ENCODE measurements at places on chromosomes 6 and 20.

DNA sequence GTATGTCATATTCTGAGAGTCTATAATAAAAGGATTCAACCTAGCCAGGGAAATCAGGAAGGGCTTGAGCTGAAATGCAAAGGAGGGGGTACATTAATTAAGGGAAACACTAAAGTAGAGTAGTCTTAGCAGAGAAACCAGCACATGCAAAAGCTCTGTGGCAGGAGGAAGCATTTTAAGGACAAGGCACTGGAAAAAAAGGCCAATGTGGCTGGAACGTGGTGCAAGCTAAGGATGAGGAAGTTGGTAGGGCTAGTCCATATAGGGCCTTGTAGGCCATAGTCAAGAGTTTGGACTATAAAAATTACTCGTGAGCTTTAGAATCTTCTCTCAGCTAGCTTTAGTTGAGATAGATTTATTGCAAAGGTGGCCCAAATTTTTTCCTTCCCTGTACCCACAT, 75.2 kb upstream of the TOP1 start:
- DNase-seq = no peak

GRCh38 chr6:135008072-135008940, 46.3 kb downstream of the HBS1L start:
- DNase-seq = no peak

DNA sequence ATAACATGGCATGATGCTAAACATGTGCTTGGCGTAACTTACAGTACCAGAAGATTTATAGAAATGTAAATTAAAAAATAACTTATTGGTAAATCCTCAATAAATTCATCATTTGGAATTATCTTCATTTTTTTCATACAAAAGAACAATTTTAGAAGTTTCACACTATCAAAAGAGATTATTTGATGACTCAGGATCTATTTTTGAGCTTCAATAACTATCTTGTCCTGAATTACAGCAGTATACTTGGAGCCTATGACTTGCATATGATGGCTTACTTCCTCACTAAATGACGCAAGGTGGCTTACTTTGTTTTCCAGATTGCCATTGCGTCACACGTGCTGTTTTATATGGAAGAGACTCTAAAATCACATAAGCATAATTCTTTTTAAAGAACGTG, 49.2 kb downstream of the KHDRBS2 start:
- no peak for DNase-seq

GRCh38 chr6:44481056-44481455, 93.5 kb downstream of the CDC5L start:
- DNase-seq = no peak

DNA sequence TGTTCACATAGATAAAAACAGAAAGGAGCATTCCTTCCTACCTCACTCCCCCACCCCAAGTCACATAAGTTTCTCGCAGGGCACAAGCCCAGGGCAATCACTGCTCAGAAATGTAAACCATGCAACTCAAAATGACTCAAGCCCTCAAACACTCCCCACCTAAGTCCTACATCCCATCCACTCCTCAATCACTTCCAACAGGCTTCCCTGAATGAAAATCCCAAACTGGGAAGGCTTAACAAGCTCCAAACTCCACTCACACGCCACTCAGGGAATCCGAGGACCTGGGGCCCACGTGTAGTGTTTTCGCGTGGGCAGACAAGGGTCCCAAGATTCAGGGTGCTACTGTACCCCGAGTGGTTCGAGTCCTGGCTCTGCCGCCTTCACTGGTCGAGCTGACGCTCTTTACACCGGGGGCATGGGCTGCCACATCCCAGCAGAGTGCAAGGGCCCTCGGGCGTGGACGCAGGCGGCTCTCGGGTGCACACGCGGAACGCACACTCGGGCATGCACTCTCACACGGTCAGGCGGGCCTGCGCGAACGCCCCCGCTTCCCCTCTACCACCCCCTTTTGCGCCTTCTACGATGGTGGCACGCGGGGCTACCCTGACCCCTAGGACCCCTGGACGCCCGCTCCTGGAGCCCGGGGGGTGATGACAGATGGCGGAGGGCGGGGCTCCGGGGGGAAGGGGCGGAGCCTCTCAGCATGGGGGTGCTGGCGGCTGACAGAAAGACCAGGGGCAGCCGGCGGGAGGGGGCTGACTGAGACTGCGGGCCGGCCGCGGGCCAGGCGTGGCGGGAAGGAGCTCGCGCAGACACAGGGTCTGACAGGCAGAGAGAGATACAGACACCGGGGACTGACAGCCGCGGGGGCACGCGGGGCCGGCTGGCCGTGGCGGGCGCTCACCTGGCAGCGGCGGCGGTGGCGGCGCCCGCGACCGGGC, 657 bp downstream of the ZHX3 start:
- no peak for DNase-seq

DNA sequence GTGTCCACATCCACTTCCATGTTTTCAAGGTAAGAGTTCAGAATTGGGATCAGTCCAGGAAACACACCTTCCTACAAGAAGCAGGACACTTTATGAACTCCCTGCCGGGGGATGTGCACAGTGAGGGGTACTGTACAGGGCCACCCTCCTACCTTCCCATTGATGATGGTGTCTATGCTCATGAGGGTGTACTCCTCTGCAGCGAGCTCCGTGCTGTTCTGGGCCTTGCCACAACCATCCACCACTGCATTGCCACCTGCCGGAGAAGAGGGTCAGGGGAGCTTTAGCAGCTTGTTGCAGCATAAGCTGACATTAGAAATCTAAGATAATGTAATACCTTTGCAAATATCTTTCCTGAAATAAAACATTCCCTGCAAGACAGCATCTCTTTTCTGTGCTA, 44.8 kb downstream of the GCLC start:
- DNase-seq = no peak

- DNase-seq = no peak
These were observed 149.1 kb upstream of the AGPAT4 start for GRCh38 chr6:161422710-161423680.

DNA sequence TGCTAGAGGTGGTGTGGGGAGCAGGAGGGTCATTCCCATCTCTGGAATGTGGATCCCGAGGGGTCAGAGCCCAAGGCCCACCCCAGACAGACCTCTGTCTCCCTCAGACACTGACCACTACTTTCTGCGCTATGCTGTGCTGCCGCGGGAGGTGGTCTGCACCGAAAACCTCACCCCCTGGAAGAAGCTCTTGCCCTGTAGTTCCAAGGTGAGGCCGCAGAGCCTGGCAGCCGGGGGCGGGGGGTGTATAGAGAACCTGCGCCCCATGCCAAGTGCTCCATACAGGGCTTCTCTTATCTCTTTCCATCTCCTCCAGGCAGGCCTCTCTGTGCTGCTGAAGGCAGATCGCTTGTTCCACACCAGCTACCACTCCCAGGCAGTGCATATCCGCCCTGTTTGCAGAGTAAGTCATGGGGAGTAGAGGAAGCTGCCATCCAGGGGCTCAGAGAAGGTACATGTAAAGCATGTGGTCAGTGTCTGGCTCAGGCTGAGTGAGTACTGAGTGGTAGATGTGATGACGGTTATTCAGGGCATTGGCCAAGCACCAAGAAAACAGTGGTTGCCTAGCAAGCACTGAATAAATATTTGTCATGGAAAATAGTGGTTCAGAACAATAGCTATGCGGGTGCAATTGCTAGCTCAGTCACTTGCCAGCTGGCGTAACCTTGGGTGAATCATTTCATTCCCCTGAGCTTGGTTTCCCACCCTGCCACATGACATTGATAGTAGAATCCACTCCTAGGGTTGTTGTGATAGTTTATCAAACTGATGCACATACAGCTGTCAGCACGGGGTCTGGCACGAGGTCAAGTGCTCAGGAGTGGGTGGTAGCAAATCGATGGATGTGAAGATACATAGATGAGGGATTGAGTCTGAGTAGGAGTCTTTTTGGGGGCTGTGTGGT, 3.5 kb downstream of the PIGT start:
- no peak for DNase-seq

- DNase-seq = no peak
These were observed 54.9 kb upstream of the TULP4 start for GRCh38 chr6:158257425-158257759.

- DNase-seq = no peak
These were observed 103.5 kb upstream of the TRAF3IP2 start for GRCh38 chr6:111709201-111709600.

DNA sequence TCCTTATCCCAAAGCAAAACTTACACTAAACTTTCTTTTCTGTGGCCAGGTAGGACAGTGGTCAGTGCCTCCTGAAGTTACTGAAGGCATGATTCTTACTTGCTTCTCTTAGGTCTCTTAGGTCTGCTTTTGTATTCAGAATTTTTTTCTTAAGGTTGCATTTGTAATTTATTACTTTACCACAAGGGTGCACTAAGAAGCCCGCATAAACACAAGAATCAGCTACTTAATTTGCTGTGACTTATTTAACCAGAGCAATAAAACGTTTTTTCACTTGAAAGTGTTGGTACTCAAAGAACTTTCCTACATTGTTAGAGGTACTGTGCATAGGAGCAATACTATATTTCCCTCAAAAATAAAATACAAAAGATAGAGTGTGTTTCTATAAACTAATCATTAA, 75.4 kb upstream of the LAMA2 start:
- DNase-seq = no peak

DNA sequence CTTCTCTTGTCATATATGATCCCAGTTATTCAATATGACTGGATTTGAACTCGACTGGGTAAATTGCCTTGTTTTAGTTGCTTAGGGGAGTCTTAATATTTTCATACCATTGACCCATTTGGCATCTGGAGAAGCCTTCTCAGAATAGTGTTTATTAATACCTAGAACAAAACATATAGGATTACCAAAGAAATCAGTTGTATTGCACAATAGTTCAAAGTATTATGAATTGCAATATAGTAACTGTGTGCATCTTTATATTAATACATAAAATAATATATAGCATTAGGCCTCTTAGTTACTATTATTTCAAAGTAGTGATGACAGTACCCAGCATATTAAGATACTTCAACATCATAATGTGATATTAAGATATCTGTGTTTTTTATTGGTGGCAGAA, 177.8 kb downstream of the PLCB4 start:
- DNase-seq = no peak

DNA sequence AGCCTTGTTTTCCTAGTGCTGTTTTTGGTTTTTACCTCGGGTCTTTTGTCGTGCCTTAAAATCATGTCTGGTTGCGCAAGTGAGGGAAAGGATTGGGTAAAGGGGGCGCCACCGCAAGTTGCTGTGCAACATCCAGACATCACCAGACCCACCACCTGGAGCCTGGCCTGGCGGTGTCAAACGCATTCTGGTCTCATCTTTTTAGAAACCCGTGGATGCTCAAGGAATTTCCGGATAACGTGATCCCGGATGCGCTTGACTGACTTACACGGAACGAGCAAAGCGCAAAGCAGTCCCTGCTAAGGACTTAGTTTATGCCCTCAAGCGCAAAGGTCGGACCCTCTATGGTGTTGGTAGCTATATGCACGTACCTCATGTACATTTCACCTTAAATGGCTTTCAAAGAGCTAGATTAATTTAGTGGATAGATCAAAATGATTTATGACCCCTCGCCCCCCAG, 105.2 kb downstream of the OR2B2 start:
- no peak for DNase-seq

GRCh38 chr20:25399037-25399430, 8.4 kb upstream of the ABHD12 start:
- DNase-seq = peak; percentile 71

GRCh38 chr20:35544436-35544835, 2.6 kb downstream of the ERGIC3 start:
- no peak for DNase-seq

DNA sequence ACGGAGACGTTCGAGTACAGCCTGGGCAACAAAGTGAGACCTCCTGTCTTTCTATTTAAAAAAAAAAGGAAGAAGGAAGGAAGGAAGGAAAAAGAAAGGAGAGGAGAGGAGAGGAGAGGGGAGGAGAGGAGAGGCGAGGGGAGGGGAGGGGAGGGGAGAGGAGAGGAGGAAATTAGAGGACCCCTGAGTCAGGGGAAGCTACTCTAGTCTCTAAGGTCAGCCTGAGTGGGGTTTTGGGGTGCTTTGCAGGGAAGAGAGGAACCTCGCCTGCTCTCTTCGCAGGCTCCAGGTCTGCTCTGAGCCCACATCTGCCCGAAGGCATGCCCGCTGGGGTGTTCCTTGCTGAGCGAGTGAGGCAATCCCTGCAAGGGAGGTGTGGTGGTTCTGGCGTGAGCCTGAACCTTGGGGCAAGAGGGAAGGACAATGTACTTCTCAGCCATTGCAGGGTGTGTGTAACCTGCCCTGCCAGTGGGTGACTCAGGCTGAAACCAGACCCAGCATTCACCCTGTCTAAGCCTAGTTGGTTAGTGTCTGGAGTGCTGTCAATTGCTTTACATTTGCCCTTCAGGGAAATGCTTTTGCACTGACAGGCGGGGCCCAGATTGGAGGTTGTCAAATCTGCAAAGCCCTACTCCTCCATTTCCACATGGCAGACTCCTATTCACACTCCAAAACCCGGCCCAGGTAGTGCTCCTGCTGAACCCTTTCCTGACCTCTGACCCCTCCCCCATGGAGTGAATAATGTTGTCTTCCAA, 15.3 kb upstream of the MMP9 start:
- DNase-seq = no peak

DNA sequence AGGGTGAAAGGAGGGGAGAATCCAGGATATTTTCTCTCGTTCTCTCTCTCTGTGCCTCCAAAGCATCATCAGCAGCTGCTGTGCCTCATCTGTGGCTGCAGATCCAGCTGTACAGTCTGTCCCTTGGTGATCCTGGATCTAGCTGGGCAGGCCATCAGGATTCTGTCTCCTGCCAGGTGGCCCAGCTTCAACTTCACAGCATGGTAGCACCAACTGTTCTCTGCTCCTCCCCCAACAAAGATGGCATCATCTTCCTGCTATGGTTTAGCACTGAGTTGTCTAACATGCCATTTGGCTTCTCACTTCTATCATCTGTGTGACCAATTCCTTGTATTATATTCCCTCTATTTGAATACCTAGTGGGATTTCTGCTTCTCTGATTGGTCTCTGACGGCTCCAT, 28.6 kb upstream of the ARFGEF2 start:
- DNase-seq = peak; percentile 73

DNA sequence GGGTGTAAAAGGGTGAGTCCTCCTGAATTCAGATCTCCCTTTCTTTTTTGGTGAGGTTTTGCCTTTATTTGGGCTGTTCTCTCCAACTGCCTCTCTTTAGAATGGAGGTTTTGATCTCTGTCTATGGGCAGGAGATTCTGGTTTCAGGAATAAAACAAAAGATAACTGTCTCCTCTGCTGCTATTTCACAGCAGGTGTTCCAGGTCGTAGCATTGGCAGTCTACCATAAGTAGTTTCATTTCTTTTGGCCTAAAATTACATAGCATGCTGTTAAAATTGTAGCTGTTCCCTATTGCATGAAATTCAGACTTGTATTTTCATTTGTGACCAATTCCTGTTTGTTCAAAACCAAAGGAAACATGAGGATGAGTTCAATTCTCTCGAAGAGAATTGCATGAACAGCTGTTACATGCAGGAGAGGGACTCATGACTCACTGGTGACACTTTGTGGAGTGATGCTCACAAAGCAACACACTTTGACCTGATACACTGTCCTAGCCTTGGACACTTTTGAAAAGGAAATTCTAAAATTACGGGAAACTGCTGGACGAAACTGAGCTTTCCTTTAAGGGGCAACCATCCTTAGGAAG, 76.8 kb upstream of the SIRPG start:
- DNase-seq = no peak

GRCh38 chr20:481167-481566, 18.8 kb upstream of the TBC1D20 start:
- no peak for DNase-seq

- DNase-seq = no peak
These were observed 101.9 kb downstream of the VEGFA start for GRCh38 chr6:43871933-43872332.

GRCh38 chr6:2185466-2185865, 59.9 kb downstream of the GMDS start:
- DNase-seq = no peak

GRCh38 chr20:21266191-21266536, 37.0 kb upstream of the XRN2 start:
- no peak for DNase-seq

Measured in NCI-H1694 (cell line).